ENCODE measurements at places on chromosomes 2 and 18.

- DNase-seq = no peak
Measured at GRCh38 chr2:138327967-138328366, 173.6 kb upstream of the SPOPL start.

DNA sequence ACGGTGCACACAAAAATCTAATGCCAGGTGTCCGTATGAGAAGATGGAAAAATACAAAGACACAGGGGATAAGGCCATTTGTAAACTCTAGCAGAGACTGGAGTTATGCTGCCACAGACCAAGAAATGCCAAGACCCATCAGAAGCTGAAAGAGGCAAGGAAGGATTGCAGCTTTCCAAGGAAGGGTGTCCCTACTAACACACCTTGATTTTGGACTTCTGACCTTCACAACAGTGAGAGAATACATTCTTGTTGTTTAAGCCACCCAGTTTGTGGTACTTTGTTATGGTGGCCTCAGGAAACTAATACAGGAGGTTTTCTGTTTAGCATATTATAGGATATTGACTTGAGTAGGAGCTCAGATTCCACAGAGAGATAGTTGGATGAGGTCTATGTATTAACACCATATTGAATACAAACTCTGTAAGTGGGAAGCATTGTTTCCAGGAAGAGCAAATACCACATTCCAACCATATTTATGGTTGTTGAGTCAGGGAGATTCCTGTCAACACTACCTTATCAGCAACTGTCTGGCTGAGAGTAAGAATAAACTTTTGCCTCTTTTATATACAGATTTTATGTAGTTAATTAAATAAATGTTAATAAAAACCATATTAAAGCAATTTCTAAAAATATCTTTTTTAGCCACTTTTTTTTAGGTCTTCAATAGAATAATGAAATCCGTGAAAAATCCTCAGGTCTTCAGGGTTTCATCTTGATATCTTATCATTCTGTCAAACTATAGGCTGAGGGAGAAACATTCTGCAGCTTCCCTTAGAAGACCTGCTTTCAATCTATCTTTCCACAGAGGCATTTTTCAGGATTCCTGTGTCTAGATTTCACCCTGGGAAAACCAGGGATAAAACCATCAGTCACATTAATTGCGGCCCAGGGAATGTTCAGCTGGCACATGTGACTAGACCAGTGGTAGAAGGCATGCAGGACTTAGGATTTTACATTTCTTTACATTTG, 35.4 kb upstream of the HNMT start:
- DNase-seq = no peak

DNA sequence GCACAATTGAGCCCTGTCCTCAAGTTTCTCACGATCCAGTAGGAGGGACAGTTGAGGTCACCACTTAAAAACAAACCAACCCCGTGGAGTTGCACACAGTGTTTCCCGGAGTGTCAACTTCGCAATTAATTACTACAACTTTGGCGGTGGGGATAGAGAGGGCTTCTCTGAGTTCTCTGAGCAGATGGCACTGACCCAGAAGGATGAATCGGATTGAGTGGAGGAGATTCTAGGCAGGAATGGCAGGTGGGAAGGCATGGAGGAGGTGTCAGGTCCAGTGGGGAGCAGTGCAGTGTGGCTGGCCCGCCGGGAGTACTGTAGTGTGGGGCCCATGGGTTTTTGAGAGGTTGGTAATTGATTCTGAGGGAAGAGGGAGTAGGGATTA, 12.0 kb downstream of the SIX3 start:
- DNase-seq = no peak

GRCh38 chr2:106956416-106956815, 70.4 kb upstream of the ST6GAL2 start:
- DNase-seq = no peak

DNA sequence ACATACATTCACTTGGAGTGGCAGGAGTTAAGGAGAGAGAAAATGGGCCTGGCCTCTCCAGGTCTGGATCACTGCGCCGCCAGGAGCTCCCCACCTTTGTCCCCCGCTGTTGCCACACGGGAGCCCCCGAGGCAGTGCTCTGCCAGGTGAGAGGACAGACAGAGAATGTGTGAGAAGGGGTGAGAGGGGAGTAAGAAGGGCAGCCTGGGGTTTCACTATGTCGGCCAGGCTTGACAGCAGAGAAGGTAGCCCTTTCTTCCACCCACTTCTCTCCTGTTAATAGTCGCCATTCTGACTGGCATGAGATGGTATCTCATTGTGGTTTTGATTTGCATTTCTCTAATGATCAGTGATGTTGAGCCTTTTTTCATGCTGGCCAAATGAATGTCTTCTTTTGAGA, 26.2 kb upstream of the ARHGEF4 start:
- no peak for DNase-seq

GRCh38 chr2:31812051-31812798, 198.6 kb downstream of the MEMO1 start:
- no peak for DNase-seq

DNA sequence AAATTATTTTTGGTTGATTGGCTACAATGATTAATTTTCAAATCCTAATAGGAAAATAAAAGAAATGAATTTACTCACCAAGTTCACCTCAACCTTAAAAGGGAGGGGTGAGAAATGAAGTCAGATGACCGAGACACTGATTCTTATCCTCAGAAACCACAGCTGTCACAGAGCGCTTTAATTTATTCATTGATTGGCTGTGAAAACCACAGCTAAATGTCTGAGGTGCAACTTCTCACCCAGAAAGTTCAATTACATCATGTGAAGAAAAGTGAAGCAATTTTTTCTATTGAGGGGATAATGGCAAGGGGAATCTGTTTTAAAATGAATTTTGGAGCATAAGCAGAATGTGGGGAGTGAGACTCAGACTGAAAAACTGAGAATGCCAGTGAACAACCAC, 128.4 kb downstream of the RNF152 start:
- DNase-seq = no peak

DNA sequence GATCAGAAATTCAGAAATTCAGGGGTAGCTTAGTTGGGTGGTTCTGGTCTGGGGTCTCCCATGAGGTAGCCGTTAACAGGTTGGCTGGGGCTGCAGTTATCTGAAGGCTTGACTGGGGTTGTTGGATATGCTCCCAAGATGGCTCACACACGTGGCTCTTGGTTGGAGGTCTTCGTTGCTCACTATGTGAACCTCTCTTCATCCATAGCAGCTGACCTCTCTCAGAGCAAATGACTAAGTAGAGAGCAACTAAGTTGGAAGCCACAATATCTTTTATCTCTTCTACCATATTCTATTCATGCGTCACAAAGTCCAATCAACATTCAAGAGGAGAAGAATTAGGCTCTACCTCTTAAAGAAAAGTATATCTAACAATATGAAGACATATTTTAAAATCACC, 38.7 kb upstream of the SERTAD2 start:
- no peak for DNase-seq

DNA sequence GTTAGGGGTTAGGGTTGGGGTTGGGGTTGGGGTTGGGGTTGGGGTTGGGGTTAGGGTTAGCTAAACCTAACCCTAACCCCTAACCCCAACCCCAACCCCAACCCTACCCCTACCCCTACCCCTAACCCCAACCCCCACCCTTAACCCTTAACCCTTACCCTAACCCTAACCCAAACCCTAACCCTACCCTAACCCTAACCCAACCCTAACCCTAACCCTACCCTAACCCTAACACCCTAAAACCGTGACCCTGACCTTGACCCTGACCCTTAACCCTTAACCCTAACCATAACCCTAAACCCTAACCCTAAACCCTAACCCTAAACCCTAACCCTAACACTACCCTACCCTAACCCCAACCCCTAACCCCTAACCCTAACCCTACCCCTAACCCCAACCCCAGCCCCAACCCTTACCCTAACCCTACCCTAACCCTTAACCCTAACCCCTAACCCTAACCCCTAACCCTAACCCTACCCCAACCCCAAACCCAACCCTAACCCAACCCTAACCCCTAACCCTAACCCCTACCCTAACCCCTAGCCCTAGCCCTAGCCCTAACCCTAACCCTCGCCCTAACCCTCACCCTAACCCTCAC, 24.1 kb upstream of the RABL2A start:
- DNase-seq = no peak
